ENCODE measurements at places on chromosomes 1 and 21.
A peak's percentile ranks its signal among the peaks of the same experiment; 100 is the strongest.

- DNase-seq, result no peak
Measured at GRCh38 chr1:50175719-50176639, 67.3 kb downstream of the ELAVL4 start.

- peak; percentile 61 for DNase-seq
Measured at GRCh38 chr1:99650773-99651437, 5.0 kb downstream of the PALMD start.

DNA sequence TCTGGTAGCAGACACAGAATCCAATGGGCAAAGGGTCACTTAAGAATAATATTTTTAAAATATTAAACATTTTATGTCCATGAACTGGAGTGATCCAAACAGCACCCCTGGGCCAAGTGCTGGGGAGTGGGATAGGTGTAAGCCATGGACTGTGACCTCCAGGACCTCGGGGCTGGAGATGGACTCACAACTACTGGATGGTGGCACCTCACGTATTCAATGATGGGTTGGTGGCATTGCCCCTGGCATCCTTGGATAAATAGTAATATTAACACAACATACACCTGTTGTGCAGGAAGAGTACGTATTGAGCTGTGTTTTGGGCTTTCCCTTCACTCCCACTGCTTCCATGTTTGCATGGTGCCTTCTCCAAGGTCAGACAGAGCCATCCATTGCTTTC lies 39.3 kb upstream of the TENT5C start:
- no peak for DNase-seq

DNA sequence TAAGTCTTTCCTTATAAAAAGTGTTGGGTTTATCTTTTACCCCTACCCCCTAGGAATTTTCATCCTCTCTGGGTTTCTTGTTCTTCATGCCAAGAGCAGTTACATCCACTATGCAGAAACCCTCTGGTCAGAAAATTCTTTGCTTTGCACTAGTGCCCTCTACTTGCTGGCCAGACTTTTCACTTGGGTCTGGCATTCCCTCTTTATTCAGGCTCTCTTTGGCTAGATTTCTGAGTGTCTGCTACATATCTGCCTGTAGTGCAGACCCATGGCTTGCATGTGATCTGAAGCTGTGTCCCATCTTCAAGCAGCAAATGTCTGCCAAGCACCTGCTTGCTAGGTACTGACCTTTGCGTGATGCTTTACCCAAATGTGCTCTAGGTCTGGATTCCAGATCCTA lies 237.0 kb downstream of the GPATCH2 start:
- peak; percentile 52 for DNase-seq

DNA sequence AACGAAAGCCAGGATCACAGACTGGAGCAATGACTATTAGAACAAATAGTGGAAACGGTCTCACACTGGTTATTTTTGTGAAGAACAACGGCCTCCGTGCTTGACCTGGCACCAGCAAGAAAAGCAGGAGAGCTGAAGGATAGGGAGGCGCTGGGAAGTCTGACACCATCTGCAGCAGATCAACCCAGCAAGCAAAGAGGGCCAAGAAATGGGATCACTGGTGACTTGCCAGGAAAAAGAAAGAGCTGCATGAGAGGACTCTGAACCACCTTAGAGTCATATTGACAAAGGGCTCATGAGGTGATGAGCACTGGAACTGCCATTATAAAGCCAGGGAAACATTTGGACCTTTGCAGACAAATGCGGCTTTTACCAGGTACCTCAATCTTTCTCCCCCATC lies 25.0 kb downstream of the MTOR start:
- no peak for DNase-seq

DNA sequence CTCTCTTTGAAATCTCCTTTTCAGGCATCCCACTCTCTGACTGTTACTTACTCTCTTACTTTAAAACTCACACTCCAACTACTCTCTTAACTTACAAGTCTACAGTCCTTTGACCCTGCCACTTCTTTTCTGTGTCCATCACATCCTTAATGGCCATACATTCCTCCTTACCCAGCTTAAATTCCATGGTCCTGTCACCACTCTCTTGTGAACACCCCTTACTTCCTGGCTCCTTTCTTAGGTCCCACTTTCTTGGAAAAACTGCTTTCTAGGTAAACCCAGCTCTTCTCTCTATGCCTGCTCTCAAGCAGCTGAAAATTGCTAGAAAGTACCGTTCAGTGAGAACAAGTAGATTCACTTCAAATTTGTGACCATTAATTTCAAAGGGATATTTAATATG lies 109.1 kb downstream of the OLFML2B start:
- no peak for DNase-seq

DNA sequence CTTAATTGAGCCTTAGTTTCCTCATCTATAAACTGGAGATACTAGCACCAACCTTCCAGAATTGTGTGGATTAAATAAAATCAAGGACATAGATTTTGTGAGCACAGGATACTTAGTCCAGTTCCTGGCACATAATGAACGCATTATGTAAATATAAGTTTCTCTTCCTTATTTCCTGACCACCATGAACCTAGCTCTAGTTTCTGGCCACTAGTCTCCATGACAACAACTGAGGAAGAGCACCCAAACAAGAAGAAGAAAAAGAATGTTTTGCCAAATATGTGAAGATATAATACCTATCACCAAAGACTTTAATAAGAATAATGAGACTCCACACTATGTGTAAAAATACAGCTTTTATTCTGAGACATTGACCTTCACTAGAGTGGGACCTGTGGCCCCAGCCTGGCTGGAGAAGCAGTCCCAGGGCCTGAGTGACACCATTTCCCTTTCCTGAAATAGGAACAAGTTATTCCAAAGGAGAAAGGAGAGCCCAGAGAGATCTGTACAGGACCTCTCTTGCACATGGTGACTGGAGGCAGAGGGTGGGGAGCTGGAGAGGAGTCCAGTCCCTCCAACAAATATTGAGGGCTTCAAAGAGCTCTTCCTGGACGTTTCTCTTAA lies 940 bp upstream of the USF1 start:
- DNase-seq, result no peak

GRCh38 chr1:231590453-231591198 lies 36.0 kb upstream of the DISC1 start:
- peak; percentile 80 for DNase-seq

GRCh38 chr1:162141281-162142054 lies 72.0 kb downstream of the NOS1AP start:
- no peak for DNase-seq

GRCh38 chr1:55987491-55988249 lies 591.7 kb downstream of the PLPP3 start:
- no peak for DNase-seq

DNA sequence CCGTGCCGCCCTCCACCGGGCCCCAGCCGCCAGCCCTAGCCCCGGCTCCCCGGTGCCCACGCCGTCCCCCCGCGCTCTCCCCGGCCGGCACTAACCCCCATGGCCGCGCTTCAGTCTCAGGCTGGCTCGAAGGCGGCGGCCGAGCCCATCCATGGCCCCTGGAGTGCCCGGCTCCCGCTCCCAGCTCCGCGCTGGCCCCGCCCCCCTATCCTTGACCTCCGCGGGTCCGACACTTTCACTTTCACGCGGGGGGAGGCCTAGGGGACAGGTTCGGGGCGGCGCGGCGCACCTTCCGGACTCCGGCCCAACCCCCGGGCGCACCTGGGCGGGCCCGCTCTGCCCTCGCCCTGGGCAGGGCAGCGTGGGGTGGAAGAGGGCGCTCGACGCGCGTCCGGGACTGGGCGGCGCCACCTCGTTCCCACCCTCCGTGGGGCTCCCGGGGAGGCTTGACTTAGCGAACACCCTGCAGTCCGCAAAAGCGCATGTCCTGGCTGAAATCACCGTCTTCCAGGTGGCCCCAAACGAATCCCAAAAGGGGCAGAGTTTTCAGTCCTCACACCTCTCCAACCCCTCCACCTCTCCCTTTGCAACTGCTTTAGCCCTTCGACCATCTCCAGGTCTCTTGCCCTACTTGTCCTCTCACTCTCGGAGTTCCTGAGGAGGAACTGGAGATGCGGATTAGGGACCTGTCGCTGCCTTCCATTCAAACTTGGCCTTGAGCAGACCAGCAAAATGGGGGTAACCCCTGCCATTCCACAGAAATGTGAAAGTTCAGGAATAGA lies 3.9 kb upstream of the DENND2D start:
- DNase-seq, result no peak

DNA sequence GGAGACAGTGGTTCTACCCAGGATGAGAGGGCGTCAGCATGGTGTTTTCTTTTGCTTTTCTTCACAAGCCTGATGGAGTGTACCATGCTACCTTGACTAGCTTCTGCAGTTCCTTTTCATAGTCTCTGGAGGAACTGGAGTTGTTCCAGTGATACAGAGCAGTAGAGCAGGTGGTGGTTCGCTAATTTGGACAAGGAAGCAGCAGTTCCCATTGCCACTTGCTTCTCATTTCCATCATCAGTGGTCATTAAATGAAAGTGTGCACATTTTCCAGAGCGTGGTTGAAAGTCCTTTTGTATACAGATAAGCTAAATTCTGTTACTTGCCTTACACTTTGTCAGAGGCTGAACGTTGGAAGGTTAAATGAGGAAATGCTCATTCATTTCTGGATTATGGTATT lies 182.3 kb downstream of the C1orf21 start:
- no peak for DNase-seq

DNA sequence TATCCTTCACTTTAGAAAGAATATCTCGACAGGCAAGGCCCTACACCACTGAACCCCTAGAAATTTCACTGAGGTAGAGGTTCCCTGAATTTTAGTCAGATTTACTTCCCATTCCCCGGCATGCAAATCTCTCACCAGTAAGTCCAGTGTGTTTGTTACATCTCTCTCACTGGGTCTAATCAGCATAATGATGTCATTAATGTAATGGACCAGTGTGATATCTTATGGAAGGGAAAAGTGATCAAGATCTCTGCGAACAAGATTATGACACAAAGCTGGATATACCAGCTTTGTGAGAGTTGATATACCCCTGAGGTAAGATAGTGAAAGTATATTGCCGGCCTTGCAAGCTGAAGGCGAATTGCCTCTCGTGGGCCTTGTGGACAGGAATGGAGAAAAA lies 7.9 kb downstream of the RNU11 start:
- no peak for DNase-seq

DNA sequence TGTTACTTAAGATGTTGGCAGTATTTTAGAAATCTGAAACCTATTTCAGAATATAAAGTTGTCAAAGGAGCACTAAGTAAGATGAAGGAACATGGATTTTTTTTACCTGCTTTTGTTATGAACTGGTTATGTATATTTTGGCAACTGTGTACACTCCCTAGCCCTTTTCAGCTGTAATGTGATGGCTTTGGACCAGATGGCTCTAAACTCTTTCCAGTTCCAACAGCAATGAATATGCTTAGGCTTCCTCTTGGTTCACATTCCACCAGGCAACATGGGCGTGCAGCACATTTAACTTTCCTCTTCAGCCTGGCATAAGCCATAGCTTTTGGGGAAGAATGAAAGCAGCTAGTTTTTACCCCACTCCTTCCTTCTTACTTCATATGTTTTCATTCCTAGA lies 95.6 kb upstream of the ADAMTS5 start:
- DNase-seq, result no peak

Measured in SK-MEL-5 (cell line).